ENCODE measurements at places on chromosomes 12 and 14. TPM values are rescaled to one million over a fixed set of nuclear protein-coding genes. Genes with fewer than 3 reads are reported as not detected.
A peak's percentile ranks its signal among the peaks of the same experiment; 100 is the strongest.

Gene MANSC4
- polyA plus RNA-seq: 0.26 TPM

Gene SCNN1A
- 73.4 TPM for polyA plus RNA-seq

Gene PTPRQ
- 1.6 TPM for polyA plus RNA-seq

Gene GARIN6
- not detected for polyA plus RNA-seq

- DNase-seq: no peak
These were observed 51.5 kb downstream of the NINJ2 start for GRCh38 chr12:611721-612120.

Gene PTHLH
- polyA plus RNA-seq: 0.84 TPM

Gene ERP27
- 0.46 TPM for polyA plus RNA-seq

Gene AICDA
- polyA plus RNA-seq: 0.27 TPM

DNA sequence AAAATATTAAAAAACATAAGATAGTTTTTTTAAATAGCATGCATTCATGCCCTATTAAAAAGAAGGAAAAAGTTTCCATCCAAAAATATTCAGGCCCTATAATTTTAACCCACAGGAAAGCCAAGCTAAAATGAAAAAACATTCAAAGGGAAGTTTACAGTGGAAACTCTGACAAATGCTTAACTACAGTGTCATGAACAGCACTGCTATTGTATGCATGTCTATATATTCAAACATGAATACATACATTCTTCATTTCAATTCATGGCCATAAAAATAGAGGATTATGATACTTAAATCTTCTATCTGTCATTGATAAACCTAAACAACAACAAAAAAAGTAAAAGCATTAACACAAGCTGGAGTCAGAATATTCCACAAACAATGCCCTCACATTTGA is 67.4 kb downstream of the PPP2R5E start:
- DNase-seq: no peak

DNA sequence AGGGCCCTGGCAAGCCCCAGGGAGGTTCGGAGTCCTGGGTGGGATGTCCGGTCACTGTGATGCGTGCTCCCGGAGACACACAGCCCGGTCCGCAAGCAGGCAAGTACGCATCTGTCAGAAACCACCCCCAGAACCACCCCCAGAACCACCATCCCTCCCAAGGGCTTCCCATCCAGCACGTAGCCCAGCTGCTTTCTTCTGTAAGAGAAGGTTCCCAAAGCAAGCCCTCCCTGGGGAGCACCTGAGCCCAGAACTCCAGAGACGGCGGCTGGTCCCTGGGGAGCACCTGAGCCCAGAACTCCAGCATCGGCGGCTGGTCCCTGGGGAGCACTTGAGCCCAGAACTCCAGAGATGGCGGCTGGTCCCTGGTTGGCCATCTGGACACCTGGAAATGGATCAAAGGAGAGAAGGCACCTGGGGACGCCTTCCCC is 2.6 kb upstream of the FBRSL1 start:
- DNase-seq: no peak

DNA sequence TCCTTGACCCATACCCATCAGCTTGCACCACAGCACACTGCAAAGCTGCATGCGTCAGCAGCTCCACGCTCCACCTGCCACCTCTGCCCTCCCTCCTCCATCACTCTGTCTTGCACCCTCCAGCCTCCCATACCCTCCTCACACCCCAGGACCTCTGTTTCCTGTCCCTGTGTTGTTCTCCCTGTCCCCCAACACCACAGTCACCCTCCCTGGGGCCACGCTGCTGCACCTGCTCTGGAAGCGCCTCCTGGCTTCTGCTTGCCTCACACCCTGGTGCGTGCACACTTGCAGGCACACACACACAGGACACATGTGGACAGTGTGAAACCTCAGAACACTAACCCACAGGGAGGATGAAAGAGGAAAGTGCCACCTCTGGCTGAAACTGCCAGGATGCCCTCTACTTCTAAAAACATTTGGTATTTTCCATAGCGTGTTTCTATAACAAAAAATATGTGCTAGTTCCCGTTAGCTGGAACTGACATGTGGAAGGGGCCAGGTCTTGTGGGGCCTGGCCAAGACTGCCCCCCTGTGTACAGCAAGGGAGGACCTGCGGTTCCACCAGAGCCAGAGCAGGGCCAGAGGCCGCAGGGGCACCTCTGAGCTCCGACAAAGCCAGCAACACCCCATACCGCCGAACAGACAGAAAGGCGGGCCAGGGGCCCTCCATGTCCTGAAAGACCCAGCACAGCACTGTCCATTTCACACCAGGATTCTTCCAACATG is 10.0 kb downstream of the BRF1 start:
- DNase-seq: no peak

Gene CLEC7A
- 2.6 TPM for polyA plus RNA-seq

DNA sequence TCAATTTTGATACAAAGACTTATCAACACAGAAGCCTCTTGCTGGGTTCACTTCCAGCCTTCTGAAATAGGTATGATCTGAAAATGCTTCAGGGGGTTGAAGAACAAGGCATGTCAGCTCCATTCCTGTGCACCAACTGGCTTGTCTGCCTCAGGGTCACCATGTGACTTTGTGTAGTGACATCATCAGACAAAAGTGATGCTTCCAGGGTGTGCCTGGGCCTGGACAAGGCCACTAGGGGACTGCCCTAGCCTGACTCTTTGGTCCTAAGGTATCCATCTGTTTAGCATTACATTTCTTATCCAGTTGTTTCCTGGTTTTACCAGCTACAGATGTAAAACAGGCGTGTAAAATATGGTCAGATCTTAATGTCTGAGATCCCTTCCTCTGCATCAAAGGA is 155.6 kb downstream of the CAND1 start:
- DNase-seq: no peak

- no peak for DNase-seq
These were observed 1.0 kb downstream of the CMTM5 start for GRCh38 chr14:23377573-23378563.

DNA sequence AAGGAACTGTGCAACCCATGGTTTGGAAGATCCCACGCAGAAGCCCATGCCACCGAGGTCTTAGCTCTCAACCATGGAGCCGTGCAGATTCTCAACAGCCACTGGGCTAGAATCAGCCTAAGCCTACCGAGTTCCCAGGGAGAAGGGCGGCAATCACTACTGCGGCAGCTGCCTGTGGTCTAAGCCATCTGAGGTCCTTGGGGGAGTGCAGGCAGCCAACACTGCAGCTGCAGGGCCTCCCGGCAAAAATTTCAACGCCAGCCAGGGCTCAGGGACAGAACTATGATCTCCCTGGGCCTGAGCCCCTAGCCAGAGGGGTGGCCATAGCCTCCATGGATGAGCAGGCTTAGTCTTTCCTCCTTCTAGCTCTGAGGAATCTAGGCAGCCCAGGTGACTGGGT is 156.8 kb upstream of the CLEC14A start:
- no peak for DNase-seq

- no peak for DNase-seq
These were observed 7.5 kb downstream of the HEBP1 start for GRCh38 chr12:12992418-12993130.

Gene SSTR1
- polyA plus RNA-seq: 2.4 TPM

DNA sequence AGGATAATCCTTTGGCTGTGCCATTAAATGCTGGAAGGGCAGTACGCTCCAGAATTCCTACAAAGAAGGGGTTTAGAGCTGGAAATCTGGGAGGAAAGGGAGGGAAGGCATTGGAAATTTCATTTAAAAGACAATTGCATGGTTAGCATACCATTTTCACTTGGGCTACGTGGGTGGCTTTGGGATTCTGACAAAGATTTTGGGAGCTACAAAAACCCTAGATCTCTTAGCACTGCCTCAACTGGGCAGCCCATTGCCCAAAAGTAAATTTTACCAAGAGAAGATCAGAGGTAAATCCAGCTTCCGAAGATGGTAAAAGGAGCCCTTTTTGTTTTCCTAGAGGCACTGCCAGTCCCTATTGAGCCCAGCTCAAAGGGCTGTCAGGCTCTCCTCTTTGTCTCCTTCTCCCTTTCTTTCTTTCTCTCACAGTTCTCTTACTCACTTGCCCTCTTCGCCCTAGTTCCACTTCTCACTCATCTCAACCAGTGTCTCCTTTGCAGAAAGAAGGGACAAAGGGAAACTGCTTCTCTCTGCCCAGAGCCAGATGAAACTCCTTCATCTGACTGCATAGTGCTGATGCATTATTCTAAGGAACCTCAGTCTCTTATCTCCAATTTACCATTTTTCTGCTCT is 125.4 kb upstream of the PLEKHA5 start:
- no peak for DNase-seq

- no peak for DNase-seq
These were observed 15.2 kb downstream of the PPFIBP1 start for GRCh38 chr12:27539191-27539631.

Gene BDKRB2
- polyA plus RNA-seq: 3.5 TPM

Gene ZNF84
- polyA plus RNA-seq: 73.7 TPM

DNA sequence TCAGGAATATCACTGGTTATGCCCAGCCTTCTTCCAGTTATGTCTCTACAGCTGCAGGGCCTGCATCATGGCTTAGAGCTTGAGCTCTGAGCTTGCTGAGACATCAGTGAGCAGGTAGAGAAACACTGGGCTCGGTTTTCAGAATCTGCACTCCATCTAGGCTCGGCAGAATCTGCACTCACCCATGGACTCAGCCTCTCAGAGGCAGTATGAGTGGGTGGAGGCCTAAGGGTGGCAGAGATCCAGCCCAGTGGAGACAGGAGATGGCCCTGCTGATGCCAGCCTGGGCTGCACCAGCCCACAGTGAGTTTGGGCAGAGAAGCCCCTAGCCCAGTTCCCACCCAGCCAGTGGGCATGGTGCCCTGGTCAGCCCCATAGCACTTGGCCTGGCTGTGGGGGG is 12.8 kb downstream of the KRT80 start:
- DNase-seq: no peak

Gene SLC22A17
- 56.2 TPM for polyA plus RNA-seq

- DNase-seq: no peak
These were observed 66.7 kb downstream of the ZFP36L1 start for GRCh38 chr14:68726093-68726695.

Gene MYH6
- polyA plus RNA-seq: 0.16 TPM

GRCh38 chr14:34646570-34647255 is 16.8 kb upstream of the SNX6 start:
- DNase-seq: no peak

Gene RASAL1
- polyA plus RNA-seq: 8.6 TPM

GRCh38 chr12:121628536-121628935 is 2.2 kb downstream of the ORAI1 start:
- no peak for DNase-seq

- peak; percentile 64 for DNase-seq
These were observed 514 bp downstream of the FBXO34 start for GRCh38 chr14:55271572-55272298.

- no peak for DNase-seq
These were observed 340.1 kb downstream of the GLT1D1 start for GRCh38 chr12:129193263-129193871.

DNA sequence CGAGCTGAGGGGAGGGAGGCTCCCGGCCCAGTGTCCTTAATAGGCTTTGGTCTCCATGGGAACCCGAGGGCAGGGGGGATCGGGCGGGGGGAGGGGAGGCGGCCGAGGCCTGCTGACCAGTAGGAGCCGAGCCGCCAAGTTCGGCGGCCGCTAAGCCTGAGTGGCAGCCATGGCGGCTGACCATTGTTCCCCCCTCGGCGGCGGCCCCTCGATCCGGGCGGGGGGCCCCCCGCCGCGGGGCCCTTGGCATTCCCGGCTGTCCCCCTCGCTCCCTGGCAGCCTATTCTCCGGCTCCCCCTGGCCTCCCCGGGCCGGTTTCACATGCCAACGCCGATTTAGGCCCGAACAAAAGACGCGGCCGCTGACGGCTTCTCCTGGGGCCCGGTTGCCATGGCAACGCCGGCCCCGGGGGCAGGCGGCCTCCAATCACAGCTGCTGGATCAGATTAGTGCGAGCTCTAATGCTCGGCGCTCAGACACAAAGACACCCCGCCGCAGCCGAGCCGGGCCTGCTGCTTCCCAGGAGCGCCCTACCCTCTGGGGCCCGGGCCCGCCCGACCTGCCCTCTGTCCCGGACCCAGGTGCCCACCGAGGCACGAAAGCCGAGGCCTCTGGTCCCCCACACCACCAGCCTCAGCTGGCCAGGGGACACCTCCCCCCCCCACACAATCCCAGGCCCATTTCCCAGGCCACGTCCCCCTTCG is 7.3 kb downstream of the MSI1 start:
- peak; percentile 84 for DNase-seq

- DNase-seq: no peak
These were observed 70.6 kb upstream of the SLC24A4 start for GRCh38 chr14:92252323-92252722.

DNA sequence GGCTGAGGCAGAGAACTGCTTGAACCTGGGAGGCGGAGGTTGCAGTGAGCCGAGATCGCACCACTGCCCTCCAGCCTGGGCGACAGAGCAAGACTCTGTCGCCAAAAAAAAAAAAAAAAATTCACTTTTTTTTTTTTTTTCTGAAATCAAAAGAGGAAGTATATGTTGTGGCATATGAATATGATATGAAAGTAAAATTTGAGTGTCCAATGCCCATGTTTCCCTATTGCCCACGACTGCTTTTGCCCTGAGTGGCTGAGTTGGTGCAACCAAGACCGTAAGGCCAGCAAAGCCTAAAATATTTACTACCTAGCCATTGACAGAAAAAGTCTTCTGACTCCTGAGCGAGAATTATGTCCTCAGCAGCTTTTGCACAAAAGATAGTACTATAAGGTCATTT is 101.7 kb upstream of the PARP11 start:
- no peak for DNase-seq

Gene SIX6
- polyA plus RNA-seq: not detected

Gene RPGRIP1
- 0.52 TPM for polyA plus RNA-seq

DNA sequence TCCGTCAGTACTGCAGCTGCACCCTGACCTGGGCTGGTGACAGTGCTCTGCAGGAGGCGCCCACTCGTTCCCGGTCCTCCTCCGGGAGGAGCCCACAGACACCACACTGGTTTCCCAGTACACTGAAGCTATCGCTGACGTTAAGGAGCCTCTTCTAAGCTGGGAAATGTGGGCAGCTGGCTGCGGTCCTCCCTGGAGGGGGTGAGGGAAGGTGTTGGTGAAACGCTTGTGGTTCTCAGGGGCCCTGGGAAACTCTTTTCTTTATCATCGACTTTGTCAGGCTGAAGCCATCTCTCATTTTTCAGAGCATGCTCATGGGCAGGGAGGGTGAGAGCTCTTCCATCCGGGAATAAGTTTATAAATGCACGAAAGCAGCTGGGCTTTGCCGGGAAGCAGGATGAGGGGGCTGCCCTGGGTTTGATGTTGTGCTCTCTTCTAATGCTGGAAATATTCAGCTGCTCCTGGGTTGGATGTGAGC is 176.0 kb downstream of the CHST11 start:
- DNase-seq: no peak

Gene PHLDA1
- polyA plus RNA-seq: 40.1 TPM

Measured in left renal pelvis (tissue), 4 donors.